ENCODE measurements at places on chromosomes 2 and 18. TPM values are rescaled to one million over a fixed set of nuclear protein-coding genes. Genes with fewer than 3 reads are reported as not detected.

SP110 gene
- total RNA-seq: 14.5 TPM

ZSCAN30 gene
- total RNA-seq: 8.7 TPM

SCTR gene
- total RNA-seq: not detected

CAPN14 gene
- total RNA-seq: not detected

CD8B2 gene
- total RNA-seq: not detected

VSNL1 gene
- total RNA-seq: 4.6 TPM

CRACDL gene
- total RNA-seq: 4.7 TPM
